Fibroblast of lung (primary cell): ENCODE measurements at places on chromosomes 1 and 21. TPM values are rescaled to one million over a fixed set of nuclear protein-coding genes. Genes with fewer than 3 reads are reported as not detected.

KMO gene
- not detected in 2 replicates for total RNA-seq

ICOSLG gene
- under 0.01 TPM in 2 replicates for total RNA-seq

BTBD8 gene
- 10.6 and 10.8 TPM in 2 replicates for total RNA-seq

SOX13 gene
- 1.5 and 2.0 TPM in 2 replicates for total RNA-seq

CELSR2 gene
- 3.1 and 3.5 TPM in 2 replicates for total RNA-seq

PYHIN1 gene
- total RNA-seq: not detected in 2 replicates

PEX14 gene
- 8.2 and 11.4 TPM in 2 replicates for total RNA-seq

CLDN14 gene
- total RNA-seq: not detected in 2 replicates

GRIK1 gene
- total RNA-seq: not detected in 2 replicates

IL19 gene
- not detected in 2 replicates for total RNA-seq

OR6K3 gene
- not detected in 2 replicates for total RNA-seq

ACTL8 gene
- not detected in 2 replicates for total RNA-seq

S100A7A gene
- total RNA-seq: not detected in 2 replicates

LIPI gene
- total RNA-seq: not detected in 2 replicates

ARHGAP29 gene
- 20.5 and 26.6 TPM in 2 replicates for total RNA-seq

CACHD1 gene
- 4.6 and 5.4 TPM in 2 replicates for total RNA-seq

ADORA3 gene
- total RNA-seq: not detected in 2 replicates

MAGOH gene
- 33.0 and 35.2 TPM in 2 replicates for total RNA-seq

AKNAD1 gene
- total RNA-seq: 0.17 and 0.26 TPM in 2 replicates

CD1D gene
- total RNA-seq: 0.51 and 0.66 TPM in 2 replicates

ARMH1 gene
- total RNA-seq: 2.3 and 6.4 TPM in 2 replicates

KIAA0040 gene
- under 0.01 and 0.17 TPM in 2 replicates for total RNA-seq

CAMSAP2 gene
- 21.8 and 32.5 TPM in 2 replicates for total RNA-seq

HNRNPR gene
- 59.1 and 62.1 TPM in 2 replicates for total RNA-seq

TCHH gene
- under 0.01 TPM in 1 of 2 replicates, not detected in the other for total RNA-seq

ALX3 gene
- not detected in 2 replicates for total RNA-seq

KRTAP19-3 gene
- total RNA-seq: not detected in 2 replicates

TEDDM1 gene
- total RNA-seq: not detected in 2 replicates

PTGFRN gene
- 1.2 and 15.4 TPM in 2 replicates for total RNA-seq
